ENCODE measurements at places on chromosomes 5 and 9.

GRCh38 chr9:38680837-38681445 is 39.0 kb downstream of the FAM240B start:
- no peak for ATAC-seq

GRCh38 chr9:77516781-77517180 is 131.3 kb downstream of the GNA14 start:
- no peak for ATAC-seq

DNA sequence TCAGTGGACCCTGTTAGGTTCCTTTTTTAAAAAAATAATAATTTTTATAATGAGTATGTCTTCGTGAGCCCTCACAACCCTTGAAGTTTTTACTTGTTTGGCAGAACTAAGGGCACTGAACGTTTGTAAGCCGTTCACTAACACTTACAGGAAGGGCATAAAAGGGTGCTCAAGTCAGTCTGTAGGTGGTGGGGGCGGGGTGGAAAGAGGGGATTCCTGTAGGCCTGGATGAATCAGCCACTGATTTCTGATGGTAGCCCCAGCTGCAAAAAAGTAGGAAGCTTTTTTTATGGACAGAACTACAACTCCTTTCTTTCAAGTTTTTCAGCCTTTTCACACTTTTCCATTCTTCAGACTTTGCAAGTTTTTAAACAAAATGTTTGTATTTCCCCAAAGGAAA is 35.8 kb downstream of the PIK3R1 start:
- ATAC-seq, result no peak

GRCh38 chr9:105157171-105157583 is 87.3 kb upstream of the SLC44A1 start:
- ATAC-seq, result peak; percentile 67

DNA sequence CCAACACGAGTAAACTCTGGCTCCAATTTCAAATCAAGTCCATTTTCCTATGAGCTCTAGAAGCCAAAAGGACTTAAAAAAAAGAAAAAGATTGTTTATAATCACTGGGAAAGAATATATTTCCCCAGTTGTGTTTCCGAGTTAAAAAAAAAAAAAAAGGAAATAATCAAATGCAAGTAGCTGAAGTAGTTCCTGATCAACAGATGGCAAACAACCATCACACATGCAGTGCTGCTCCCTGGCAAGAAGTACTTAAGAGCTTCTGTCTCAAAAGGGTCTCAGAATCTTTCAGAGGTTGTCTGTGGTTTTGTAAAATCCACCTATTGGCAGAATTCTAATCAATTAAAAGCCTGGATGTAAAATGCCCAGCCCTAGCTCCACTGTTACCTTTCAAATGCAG is 387.9 kb downstream of the RAB3C start:
- no peak for ATAC-seq

DNA sequence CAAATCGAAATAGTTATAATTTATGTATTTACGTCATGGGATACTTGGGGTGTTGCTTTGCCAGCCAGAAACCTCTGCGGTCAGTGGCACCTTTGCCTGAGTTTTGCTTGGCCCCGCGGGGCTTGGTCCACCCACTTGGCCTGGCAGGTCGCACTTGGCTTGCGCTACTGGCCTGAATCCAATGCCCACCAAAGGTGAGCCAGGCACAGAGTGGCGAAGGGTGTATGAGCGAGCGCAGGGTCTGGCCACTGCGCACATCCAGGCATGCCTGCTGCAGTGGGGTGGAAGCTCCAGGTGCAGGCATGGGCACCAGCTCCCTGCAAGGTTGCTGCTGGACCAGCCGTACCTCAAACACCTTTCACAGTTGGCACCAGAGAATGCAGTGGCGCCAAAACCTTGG is 714.6 kb downstream of the CDH9 start:
- ATAC-seq, result no peak

GRCh38 chr9:8155706-8156105 is 356.1 kb upstream of the DMAC1 start:
- no peak for ATAC-seq

DNA sequence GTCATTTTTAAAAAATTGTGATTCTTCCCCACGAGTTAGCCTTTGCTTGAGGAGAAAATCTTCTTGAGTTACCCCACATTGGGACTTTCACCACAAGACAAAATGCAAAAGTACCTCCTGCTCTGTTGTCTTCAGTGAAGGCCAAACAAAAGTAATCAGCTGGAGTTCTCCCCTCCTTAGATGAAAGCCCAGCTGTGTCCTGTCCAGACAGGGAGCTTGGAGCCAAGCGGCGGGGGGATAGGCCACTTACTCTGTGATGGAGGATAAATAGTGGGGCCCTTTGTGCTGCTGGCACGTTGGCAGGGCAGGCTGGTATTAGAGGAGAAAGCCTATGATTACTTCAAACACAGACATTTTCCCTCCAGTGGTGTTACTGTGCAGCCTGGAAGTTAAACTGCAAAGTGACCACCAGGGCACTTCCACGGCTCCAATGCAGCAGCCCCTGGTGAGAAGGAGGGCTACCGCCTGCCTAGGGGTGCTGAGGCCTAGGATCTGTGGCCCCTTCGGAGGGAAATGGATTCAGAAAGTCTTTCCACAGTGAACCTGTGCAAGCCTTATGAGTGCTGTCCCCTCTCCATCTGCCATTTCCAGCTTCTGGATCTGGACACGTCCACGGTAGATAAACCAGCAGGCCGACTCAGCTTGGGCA is 155.0 kb downstream of the TMEM167A start:
- ATAC-seq, result no peak

GRCh38 chr5:35924122-35924949 is 14.1 kb downstream of the CAPSL start:
- ATAC-seq, result no peak

DNA sequence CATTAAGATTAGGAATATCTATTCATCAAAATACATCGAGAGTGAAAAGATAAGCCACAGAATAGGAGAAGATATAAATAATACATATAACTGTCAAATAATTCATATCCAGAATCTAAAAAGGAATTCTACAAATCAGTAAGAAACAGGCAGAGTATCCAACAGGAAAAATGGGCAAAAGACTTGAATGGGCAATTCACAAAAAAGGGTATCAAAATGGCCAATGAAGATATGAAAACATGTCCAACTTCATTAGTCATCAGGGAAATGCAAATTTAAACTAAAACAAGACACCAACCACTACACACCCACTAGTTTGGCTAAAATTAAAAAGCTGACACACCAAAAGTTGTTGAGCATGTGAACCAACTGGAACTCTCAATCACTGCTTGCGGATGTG is 206.9 kb upstream of the TBC1D2 start:
- ATAC-seq, result no peak

DNA sequence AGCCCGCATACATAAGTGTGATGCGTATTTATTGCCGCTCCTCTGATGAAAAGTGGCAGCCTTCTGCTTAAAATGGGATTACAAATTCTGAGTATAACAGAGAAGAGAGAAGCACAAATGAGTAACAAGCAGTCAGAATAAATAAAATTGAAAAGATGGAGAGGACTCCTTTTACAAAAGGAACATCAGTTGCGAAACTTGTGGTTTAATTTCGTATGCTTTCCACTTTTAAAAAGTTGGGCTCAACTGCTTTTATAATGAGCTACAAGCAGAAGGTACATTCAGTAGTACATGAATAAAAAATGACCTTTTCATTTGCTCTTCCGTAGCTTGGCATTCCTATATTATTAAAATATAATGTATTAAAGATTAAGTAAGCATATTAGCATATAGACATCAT is 320.0 kb downstream of the FBXL17 start:
- ATAC-seq, result no peak
